ENCODE measurements at places on chromosomes 6 and 20. TPM values are rescaled to one million over a fixed set of nuclear protein-coding genes. Genes with fewer than 3 reads are reported as not detected.

GRCh38 chr20:10297684-10298240 is 79.1 kb downstream of the SNAP25 start:
- DNase-seq = no peak

Gene KCNK16
- total RNA-seq = not detected

Gene PRDM13
- not detected for total RNA-seq

Gene SNAI1
- 2.6 TPM for total RNA-seq

Gene SSTR4
- total RNA-seq = not detected

Gene PHACTR1
- total RNA-seq = 0.83 TPM

Gene SLC22A16
- not detected for total RNA-seq

Gene RIOK1
- total RNA-seq = 14.1 TPM

DNA sequence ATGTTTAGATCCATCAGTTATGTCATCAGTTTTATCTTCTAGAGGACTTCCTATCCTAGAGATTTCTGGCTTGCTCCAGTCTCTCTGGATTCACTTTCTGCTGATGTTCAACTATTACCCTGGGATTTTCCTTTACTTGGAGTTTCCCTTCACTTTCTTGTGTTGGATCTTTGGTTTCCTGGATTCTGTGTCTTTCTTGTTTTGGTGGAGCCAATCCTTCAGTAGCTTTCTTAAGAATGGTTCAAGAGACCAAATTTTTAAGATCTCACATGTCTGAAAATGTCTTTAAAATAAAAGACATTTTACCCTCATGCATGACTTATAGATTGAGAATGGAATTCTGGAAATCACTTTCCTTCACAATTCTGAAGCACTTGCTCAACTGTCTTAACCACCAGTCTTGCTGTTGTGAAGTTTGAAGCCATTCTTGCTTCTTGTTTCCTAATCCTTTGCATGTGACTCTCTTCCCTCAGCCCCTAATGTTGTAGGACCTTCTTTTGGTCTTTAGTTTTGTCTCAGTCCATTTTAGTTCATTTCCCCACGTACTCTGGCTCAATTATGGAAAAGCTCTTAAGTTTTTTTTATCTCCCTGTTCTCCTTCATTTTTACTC is 87.9 kb downstream of the ARID1B start:
- no peak for DNase-seq

- no peak for DNase-seq
Observed at GRCh38 chr20:32763202-32764004, 1.2 kb downstream of the DNMT3B start.

DNA sequence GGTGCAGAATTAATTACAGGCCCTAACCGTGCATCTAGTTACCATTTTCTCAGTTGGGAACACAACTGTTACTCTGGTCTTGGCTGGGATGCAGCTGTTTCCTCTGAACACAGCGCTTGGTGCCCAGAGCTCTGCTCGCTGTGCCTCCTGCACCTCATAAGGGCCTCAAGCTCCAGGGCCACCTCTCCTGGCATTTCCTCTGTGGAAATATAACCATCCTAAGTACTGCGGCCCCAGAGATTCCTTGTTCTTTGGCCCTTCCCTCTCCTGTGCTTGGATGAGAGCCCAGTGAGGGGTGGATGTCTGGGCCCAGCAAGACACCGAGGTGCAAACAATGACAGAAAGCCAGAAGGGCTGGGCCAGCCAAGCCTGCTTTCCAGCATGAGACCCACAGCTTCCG is 169.9 kb upstream of the CST7 start:
- DNase-seq = no peak

GRCh38 chr6:31094389-31094881 is 17.9 kb downstream of the C6orf15 start:
- DNase-seq = no peak

Gene XKR7
- total RNA-seq = not detected

DNA sequence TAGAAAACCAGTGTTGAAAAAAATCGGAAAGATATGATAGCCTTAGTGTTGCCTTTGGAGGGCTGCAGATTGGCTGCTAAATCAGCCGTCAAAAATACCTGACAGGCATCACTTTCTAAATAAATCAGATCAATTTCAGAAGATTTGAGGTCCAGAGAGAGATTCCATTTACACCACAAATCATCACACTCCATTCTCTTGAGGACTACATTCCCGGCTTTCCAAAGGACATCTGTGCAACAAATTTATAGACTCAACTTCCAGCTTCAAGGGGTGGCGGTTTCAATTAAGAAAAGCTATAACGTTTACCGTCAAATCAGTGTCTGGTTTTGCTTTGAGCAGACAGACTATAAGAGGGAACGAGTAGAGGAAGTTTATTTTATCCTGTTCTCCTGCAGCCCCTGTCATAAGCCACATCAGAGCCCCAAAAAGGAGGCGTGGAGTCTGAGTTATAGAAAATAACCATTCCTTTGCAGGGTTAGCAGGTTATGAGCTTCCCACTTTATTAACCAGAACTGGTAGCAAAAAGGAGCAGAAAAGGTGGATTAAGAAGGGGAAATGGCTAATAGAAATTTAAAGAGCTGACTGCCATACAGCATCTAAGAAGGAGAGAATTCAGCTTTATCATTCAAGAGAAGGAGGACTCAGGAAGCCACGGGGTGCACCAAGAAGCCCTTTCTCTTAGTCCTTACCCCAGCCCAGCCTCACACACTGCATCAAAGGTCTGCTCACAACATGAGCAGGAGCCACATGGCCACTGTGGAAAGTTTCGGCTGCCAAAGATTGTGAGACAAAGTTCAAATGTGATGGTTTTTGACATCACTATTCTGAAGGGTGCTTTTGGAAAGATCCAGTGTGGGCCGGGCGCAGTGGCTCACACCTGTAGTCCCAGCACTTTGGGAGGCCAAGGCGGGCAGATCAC is 12.9 kb upstream of the UQCC2 start:
- DNase-seq = no peak
